ENCODE measurements at places on chromosomes 6 and 20.

GRCh38 chr20:17315407-17316231 lies 88.8 kb downstream of the PCSK2 start:
- no peak for DNase-seq

DNA sequence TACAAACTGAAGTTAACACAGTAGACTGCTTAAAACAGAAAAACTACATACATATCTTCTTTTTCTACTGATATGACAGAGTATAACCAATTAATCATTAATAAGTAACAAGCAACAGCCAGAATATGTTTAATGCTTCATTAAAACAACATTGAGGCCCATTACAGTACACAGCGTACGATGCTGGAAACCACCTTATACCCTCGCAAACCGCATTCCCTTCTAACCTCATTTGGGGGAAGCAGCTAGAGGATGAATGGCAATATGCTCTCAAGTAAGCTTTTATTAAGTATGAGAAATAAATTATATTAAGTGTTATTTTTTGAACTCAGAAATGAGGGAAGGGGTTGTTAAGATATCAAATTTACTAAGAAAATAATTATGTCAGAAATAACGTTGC lies 142.4 kb downstream of the GMDS start:
- DNase-seq: no peak

GRCh38 chr6:41840326-41840725 lies 52.8 kb downstream of the TOMM6 start:
- DNase-seq: no peak

GRCh38 chr6:86706449-86706848 lies 230.9 kb upstream of the HTR1E start:
- DNase-seq: no peak

- no peak for DNase-seq
Measured at GRCh38 chr20:51176876-51177275, 154.0 kb upstream of the KCNG1 start.

DNA sequence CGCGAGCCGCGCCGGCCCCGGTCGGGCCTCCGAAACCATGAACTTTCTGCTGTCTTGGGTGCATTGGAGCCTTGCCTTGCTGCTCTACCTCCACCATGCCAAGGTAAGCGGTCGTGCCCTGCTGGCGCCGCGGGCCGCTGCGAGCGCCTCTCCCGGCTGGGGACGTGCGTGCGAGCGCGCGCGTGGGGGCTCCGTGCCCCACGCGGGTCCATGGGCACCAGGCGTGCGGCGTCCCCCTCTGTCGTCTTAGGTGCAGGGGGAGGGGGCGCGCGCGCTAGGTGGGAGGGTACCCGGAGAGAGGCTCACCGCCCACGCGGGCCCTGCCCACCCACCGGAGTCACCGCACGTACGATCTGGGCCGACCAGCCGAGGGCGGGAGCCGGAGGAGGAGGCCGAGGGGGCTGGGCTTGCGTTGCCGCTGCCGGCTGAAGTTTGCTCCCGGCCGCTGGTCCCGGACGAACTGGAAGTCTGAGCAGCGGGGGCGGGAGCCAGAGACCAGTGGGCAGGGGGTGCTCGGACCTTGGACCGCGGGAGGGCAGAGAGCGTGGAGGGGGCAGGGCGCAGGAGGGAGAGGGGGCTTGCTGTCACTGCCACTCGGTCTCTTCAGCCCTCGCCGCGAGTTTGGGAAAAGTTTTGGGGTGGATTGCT lies 1.3 kb downstream of the VEGFA start:
- no peak for DNase-seq

- DNase-seq: no peak
Measured at GRCh38 chr6:12977806-12978205, 261.2 kb downstream of the PHACTR1 start.

GRCh38 chr20:54456423-54456822 lies 19.0 kb upstream of the DOK5 start:
- no peak for DNase-seq

- DNase-seq: no peak
Measured at GRCh38 chr6:161316531-161316930, 42.7 kb upstream of the AGPAT4 start.

DNA sequence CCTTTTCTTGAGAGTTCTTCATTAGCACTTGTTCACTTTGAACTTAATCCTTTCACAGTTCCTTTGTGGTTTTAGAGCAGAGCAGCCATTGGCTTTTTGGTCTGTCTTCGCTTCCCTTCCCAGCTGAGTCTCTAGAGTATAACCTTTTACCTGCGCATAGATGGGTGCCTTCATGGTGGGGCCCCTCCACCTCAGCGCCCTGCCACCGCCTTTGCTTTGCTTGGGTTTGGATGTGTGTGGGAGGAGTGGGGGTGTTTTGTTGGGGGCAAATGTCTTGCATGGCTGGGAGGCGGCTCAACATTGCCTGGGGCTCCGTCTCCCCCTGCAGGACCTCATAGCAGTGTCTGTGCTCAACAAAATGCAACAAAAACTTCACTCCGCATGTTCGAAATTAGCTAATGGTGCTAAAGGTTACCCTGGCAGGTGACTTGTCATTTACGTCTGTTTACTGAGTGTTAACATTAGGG lies 11.9 kb downstream of the PYGB start:
- no peak for DNase-seq

DNA sequence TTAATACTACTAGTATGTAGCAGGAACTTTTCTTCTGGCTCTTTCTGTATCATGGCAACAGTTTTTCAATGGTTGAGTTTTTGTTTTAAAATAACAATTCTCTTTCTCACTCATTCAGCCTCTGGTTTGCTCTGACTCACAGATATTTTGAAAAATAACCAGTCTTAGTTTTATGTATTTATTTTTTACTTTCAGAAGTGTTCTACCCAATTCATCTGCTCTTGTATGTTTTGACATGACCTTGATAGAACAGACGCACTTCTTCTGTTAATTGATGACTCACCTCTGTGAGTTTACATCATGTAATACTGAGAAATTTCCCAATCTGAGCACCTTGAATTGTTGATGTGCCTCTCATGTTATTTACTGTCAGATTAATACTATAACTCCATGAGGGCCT lies 178.9 kb downstream of the SASH1 start:
- peak; percentile 11 for DNase-seq

DNA sequence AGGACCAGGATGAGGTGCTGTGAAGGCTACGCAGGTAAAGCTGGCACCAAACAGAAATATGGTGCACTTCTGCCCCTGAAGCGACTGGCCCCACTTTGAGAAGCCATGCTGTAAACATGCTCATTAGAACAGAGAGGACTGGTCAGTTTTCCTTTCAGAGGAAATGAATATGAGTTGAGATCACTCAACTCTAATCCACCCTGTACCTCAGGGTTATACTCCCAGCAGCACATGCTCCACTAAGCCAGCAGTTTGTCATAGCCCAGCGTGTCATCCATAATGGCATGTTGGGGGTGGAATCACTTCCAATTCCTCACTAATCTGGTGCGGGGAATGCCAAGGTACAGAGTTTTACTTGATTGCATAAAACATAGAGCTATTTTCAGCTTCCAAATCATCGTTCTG lies 98.1 kb downstream of the HIVEP2 start:
- peak; percentile 89 for DNase-seq

- DNase-seq: no peak
Measured at GRCh38 chr6:135667691-135668455, 170.3 kb upstream of the AHI1 start.

- no peak for DNase-seq
Measured at GRCh38 chr6:162468326-162468725, 259.2 kb downstream of the PRKN start.

- no peak for DNase-seq
Measured at GRCh38 chr6:26329763-26330511, 35.1 kb upstream of the BTN3A2 start.

- no peak for DNase-seq
Measured at GRCh38 chr6:36318690-36319435, 17.8 kb downstream of the BNIP5 start.

- no peak for DNase-seq
Measured at GRCh38 chr6:88539295-88539764, 373.2 kb upstream of the CNR1 start.

DNA sequence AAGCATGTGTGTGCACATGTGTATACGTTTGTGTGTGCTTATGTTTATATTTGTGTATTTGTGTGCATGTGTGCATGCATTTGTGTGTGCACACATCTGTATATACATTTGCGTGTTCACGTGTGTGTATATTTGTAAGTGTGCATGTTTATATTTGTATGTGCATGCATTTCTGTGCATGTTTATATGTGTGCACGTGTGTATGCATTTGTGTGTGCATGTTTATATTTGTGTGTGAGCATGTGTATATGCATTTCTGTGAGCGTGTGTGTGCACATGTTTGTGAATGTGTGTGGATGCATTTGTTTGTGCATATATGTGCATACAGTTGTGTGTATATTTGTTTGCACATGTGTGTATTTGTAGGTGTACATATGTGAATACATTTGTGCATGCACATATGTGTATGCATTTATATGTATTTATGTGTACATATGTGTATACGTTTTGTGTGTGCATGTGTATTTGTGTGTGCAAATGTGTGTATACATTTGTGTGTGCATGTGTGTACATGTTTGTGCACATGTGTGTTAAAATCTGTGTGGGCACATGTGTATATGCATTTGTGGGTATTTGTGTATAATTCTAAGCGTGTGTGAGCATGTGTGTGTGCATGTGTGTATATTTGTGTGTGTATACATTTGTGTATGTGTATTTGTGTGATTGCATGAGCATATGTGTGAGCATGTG lies 140.4 kb upstream of the AFDN start:
- no peak for DNase-seq

- no peak for DNase-seq
Measured at GRCh38 chr6:15672291-15672690, 9.5 kb upstream of the DTNBP1 start.

DNA sequence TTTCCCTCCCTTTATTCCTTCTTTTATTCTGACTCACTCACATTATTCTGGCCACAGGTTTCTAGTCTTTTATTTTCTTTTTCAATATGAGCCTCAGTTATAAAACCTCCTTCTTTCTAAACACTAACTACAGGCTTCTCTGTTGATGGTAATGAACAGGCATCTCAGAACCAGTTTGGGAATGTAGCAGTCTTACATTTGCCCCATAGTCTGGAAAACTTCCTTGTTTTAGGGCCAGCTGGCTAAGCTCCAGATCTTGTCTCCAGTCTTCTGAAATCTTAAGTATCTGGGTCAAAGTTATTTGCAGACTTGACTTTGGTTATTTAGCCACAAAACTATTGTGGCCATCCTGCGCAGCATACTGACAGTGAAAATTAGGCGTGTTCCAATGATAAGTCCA lies 97.0 kb upstream of the MAN1A1 start:
- no peak for DNase-seq

DNA sequence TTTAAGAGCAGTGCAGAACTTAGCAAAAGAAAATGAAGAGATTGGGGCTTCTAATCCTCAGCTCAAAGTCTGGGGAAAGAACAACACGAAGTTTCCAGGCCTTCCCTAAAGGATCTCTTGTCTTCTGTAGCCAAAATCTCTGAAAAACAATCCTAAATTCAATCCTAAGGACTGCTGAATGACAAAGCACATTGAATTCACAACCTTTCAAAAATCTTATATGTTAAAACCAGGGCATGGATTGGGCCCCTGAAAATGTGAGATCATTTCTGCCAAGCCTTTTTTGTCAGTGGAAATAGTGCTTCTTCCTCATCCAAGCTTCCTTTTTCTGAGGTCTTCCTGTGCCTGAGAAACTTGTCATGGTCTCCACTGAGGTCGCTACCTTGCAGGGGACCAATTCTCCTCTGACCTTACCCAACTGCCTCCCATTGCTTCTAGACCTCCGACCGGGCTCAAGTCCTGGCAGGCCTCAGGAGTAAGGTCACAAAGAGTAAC lies 126.2 kb upstream of the ARID1B start:
- DNase-seq: no peak

GRCh38 chr6:116386581-116387299 lies 16.0 kb downstream of the DSE start:
- DNase-seq: no peak

All from amniotic stem cell (primary cell).